Stimulated activated CD4-positive, alpha-beta T cell treated with anti-CD3 and anti-CD28 coated beads, Interleukin-1b, Interleukin-23, amount 100 ng/mL, for 24 hours (primary cell): ENCODE measurements at places on chromosomes 12 and 14.

- no peak for DNase-seq
These were observed 100.7 kb downstream of the ELK3 start for GRCh38 chr12:96294831-96295230.

GRCh38 chr14:80695869-80696268, 245.7 kb downstream of the CEP128 start:
- DNase-seq = no peak

- no peak for DNase-seq
These were observed 24.7 kb upstream of the C14orf180 start for GRCh38 chr14:104554608-104555429.

DNA sequence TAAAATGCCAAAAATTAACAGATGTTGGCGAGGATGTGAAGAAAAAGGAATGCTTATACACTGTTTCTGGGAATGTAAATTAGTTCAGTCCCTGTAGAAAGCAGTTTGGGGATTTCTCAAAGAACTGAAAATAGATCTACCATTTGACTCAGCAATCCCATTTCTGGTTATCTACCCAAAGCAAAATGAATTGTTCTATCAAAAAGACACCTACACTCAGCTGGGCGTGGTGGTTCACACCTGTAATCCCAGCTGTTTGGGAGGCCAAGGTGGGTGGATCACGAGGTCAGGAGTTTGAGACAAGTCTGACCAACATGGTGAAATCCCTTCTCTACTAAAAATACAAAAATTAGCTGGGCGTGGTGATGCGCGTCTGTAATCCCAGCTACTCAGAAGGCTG, 279.3 kb upstream of the PDE3A start:
- no peak for DNase-seq

DNA sequence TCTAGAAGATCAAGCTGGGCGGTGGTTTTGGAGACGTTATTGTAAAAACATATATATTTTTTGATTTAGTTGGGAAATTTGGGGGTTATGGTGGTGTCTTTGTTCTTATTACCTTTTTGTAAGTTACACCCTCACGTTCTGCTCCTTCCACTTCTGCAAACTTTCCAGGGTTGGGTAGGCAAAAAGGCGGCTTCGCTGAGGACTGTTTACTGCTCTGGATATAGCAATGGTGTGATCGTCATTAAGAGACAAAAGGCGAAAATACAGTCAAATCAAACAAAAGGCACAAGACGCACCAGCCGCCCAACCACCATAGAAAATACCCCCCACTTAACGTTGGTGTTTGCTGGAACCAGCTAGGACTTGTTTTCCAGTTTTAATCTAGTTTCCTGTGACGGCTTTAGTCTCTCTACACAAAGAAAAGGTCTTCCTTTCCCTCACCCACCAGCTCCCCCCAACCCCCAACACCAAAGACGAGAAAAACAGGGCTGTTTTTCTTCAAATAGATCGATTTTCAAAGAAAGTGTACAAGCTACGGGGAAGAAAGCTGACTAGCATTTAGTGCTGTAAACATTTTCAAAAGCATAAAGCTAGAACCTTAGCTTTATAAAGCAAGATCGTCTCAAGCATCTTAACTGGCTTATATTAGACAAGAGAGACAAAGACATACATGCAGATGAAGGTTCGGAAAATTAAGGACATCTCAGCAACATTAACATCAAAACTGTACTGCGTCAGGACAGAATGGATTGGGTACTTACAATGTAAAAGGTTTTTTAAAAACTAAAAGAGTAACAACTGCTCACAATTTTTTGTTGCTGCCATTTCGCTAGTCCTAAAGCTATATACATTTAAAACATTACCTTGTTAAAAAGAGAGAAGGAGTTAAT, 2.0 kb upstream of the SETD1B start:
- DNase-seq = no peak

- DNase-seq = no peak
These were observed 201.1 kb upstream of the TMEM260 start for GRCh38 chr14:56378475-56378877.

DNA sequence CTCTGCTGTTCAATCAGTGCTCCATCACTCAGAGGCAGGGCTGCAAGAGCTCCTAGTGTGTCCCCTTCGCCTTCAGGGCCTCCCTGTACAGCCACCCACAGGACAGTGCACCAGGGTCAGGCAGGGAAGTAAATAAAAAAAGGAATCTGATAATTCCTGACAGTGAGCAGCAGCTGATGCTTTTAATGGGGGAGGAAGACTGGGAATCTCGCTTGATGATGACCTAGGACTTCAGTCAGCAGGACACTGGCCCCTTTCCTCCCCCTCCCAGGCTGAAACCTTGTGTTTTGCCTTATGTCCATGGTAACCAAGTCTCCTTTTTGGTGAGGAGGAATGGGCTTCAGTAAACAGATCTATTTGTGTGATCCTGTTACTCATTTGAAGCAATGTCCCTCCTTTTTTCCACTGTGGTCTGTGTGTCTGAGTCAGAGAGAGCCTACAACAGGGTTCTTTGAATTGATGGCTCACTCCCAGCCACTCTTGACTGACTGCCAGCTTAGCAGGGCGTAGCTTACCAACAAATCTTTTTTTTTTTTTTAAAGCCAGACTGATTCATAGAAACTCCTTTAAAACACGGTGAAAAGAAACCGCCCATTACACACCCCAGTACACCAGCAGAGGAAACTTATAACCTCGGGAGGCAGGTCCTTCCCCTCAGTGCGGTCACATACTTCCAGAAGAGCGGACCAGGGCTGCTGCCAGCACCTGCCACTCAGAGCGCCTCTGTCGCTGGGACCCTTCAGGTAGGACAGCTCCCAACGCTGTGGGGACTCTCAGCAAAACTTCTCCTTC, at the start of gene EMP1:
EMP1 (plus strand) TSS at position 597 of the 792 bp plus-strand sequence. CDS start 14,785 bp downstream, outside the sequence.
- peak; percentile 36 for DNase-seq

GRCh38 chr14:37673439-37673838, 78.0 kb downstream of the TTC6 start:
- no peak for DNase-seq

- DNase-seq = peak; percentile 43
These were observed at the start of gene TMEM63C for GRCh38 chr14:77181603-77182437. TMEM63C (plus strand) TSS chr14:77181798; CDS start chr14:77218814, 37,016 bp downstream.

- DNase-seq = no peak
These were observed 17.1 kb downstream of the ANKRD9 start for GRCh38 chr14:102492531-102492910.

GRCh38 chr14:51638071-51638944, 13.4 kb upstream of the FRMD6 start:
- DNase-seq = no peak

- DNase-seq = no peak
These were observed 105.1 kb downstream of the PRIMA1 start for GRCh38 chr14:93683226-93683625.

- no peak for DNase-seq
These were observed 85.1 kb downstream of the DIP2B start for GRCh38 chr12:50589650-50590435.
